Esophagus mucosa (tissue), 1 donor: ENCODE measurements at places on chromosomes 3 and 15.
A peak's percentile ranks its signal among the peaks of the same experiment; 100 is the strongest.

GRCh38 chr3:56087451-56088053 is 380.7 kb downstream of the ERC2 start:
- no peak for ATAC-seq

DNA sequence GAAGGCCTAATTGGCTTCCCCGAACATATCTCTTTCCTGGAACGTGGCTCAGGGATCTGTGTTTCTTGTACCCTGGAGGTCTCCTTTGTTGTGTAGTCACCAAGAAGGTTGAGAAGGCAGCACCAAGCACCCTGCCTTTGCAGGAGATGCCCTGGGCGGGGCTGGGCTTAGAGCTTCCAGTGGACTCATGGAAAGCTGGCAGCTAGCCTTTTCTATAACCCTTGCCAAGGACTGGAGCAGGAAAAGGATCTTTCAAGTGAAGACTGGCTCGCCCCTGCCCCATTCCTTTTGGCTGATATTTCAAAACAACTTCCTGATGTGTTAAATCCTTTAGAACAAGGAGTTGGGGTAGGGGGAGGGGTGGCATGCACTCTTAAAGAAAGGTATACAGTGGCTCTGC is 58.9 kb upstream of the EPHA6 start:
- ATAC-seq = no peak

- ATAC-seq = no peak
Observed at GRCh38 chr15:60720493-60721256, 241.7 kb upstream of the ICE2 start.

DNA sequence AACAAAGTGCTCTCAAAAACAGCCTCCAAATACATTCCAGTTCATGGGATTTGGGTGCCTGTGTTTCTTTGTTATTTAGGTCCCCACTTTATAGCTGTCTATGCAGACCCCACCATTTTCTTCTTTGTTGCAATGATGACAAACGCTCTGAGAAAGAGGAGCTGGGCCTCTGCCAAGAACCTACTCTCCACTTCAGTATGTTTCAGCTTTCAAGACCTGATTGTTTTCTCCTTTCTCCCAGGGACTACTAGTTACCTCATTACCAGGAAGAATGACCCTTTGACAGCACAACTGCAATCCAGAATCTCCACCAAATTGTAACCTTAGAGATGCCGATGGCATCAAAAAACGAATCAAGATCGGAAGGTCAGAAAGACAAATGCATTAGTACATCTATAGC is 236.8 kb downstream of the MEIS2 start:
- ATAC-seq = no peak

- ATAC-seq = no peak
Observed at GRCh38 chr3:190734490-190734889, 128.0 kb downstream of the GMNC start.

DNA sequence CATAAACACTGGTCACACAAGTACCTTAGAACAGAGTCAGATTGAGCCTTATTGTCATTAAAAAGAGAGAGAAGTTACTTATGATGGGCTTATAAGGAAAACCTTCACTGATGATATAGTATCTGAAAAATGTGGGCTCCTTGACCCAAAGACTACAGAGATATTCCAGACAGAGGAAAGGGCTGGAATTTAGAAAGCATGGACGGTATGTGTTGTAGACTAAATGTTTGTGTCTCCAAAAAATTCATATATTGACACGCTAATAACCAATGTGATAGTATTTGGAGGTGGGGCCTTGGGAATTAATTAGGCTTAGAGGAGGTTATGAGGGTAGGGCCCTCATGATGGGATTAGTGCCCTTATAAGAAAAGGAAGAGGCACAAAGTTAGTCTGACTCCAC is 61.0 kb upstream of the DAZL start:
- no peak for ATAC-seq

GRCh38 chr3:194508491-194509453 is 22.0 kb upstream of the ATP13A3 start:
- ATAC-seq = no peak

GRCh38 chr15:23690450-23690852 is 3.3 kb upstream of the NDN start:
- peak; percentile 28 for ATAC-seq

GRCh38 chr3:84634668-84635067 is 324.1 kb upstream of the CADM2 start:
- no peak for ATAC-seq

DNA sequence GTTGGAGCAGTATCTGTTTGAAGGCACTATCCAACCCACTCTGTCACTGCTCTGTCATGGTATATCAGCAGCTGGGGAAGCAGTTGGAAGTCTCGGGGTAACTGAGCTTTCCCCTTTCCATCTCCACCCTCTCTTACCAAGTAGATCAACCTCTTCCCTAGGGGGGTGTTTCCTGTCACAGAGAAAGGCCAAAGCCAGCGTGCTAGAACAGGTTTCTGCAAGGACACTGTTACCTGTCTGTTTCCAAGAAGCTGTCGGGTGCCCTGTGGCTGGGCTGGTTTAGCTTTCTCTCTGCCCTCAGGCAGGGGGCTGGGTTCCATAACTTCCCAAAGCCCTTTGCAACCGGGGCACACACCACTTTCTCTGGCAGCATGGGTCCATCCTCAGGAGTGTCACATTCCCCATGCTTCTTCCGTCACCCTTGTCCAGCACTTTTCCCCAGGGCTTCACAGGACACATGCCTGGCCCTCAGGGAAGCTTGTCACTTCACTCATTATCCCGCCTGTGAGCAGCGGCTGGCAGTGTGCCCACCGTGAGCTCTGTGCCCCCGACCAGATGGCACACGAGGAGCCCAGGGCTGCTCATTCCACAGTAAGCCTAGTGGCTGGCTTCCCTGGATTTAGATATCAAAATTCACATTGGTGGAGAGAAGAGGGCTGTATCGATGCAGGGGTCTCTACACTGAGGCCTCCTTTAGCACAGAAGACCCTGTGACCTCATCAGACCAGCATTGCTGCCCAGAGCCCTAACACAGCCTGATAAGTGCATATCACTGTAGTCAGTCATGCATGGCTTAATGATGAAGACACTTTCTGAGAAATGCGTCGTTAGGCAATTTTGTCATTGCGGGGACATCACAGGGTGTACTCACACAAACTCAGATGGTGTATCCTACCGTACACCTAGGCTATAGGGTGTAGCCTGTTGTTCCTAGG is 205.8 kb downstream of the SLCO3A1 start:
- ATAC-seq = peak; percentile 78

DNA sequence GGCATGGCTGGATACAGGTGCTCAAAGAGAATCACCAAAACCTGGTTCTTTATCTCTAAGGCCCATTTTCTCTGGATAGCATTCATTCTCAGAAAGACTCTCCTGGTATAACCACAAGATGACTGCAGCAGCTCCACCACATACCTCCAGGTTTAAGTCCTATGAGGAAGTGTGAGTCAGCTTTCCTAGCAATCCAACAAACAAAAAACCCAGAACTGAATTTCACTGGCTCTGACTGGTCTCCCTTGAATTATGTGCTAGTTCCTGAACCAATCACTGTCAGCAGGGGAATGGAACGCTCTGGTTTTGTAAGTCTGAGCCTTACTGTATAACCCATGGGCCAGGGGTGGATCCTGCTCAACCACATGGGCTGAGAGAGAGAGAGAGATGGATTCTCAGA is 27.2 kb downstream of the MRPL46 start:
- peak; percentile 96 for ATAC-seq

- no peak for ATAC-seq
Observed at GRCh38 chr3:48236531-48236930, 4.4 kb upstream of the ZNF589 start.

- ATAC-seq = no peak
Observed at GRCh38 chr3:187011915-187012314, 81.6 kb downstream of the ST6GAL1 start.

GRCh38 chr3:188434594-188434993 is 280.6 kb downstream of the LPP start:
- no peak for ATAC-seq

DNA sequence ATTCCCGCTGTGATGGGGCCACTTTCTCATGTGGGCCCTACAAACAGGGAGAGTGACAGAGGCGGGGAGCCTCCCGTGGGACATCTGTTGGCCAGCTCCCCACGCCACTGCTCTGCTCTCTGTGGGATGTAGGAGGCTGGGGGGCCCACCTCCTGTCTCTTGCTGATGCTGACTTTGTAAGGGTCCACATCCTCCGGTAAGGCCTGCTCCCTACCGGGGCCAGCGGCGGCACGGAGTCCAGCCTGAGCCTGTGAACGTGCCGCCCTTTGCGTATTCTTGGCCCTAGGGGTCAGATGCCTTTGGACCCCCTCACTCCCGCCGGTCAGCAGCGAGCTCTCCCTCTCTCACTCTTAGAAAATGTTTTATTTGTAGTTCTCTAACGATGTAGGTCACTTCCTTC is 153.2 kb downstream of the LRRC28 start:
- no peak for ATAC-seq

GRCh38 chr15:66572146-66572545 is 6.3 kb upstream of the LCTL start:
- ATAC-seq = no peak

GRCh38 chr3:46995901-46996562 is 16.6 kb downstream of the NBEAL2 start:
- ATAC-seq = no peak

GRCh38 chr15:68333775-68334470 is 56.4 kb downstream of the FEM1B start:
- no peak for ATAC-seq
